ENCODE measurements at places on chromosomes 3 and 15. TPM values are rescaled to one million over a fixed set of nuclear protein-coding genes. Genes with fewer than 3 reads are reported as not detected.

The CCR1 gene
- 0.55 TPM for total RNA-seq

The GOLGA6D gene
- total RNA-seq = 0.16 TPM

- H3K27me3 ChIP-seq = no peaks in the 10 kb centered on the region
- no peaks in the 10 kb centered on the region for H3K36me3 ChIP-seq
Measured at GRCh38 chr15:52255935-52256334, 39.7 kb downstream of the MYO5C start.

DNA sequence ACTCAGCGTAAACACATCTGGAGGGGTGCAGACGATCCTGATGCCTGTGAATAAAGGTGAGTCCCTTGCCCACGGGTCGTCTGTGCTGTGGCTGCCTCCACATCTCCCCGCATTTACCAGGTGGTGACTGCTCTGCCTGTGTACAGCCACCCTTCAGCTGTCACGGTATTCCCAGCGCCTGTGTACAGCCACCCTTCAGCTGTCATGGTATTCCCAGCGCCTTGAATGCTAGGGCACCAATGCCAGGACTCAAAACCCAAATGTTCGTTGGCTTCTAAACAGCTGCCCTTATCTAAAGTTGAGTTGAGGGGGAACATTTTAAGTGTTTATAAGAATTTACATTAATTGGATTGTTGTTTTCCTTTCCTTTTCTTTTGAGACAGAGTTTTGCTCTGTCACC, 27.4 kb downstream of the MAP6D1 start:
- H3K36me3 ChIP-seq = peaks cover 73% of the 10 kb centered on the region
- DNase-seq = no peak
- H3K27me3 ChIP-seq = no peaks in the 10 kb centered on the region
- H3K27ac ChIP-seq = no peak overlapping the region
- H3K4me3 ChIP-seq = no peak overlapping the region

GRCh38 chr3:13338996-13339395, 81.1 kb downstream of the NUP210 start:
- peaks cover 10% of the 10 kb centered on the region for H3K4me1 ChIP-seq
- no peak overlapping the region for H3K4me3 ChIP-seq
- H3K27ac ChIP-seq = peak overlapping the region; percentile 48
- no peaks in the 10 kb centered on the region for H3K36me3 ChIP-seq

GRCh38 chr3:94121161-94121560, 58.3 kb downstream of the NSUN3 start:
- H3K27ac ChIP-seq = no peak overlapping the region
- no peak for DNase-seq
- no peak overlapping the region for H3K4me3 ChIP-seq
- peaks cover 7% of the 10 kb centered on the region for H3K4me1 ChIP-seq

GRCh38 chr3:77048186-77048585, 8.3 kb downstream of the ROBO2 start:
- H3K27me3 ChIP-seq = no peaks in the 10 kb centered on the region
- H3K36me3 ChIP-seq = no peaks in the 10 kb centered on the region
- DNase-seq = no peak

DNA sequence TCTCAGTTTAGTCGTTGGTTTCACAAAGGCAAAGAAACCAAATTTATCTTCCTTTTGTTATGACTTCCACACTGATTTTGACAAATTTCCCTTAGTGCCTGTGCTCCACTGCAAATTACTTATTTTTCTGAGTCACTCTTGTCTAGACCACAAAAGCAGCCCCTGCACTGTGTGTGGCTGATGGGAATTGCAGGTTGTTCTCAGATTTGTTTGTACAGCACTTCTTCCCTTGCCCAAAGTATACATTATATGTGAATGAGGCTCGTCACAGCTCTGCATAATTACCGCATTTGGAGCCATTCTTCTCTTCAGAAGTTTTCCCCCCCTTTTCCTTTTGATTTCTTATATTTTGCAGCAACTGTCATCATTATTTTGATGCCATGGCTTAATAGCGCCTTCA, 354.2 kb upstream of the IL12A start:
- H3K4me1 ChIP-seq = no peaks in the 10 kb centered on the region
- no peak overlapping the region for H3K4me3 ChIP-seq
- DNase-seq = no peak
- H3K27me3 ChIP-seq = no peaks in the 10 kb centered on the region

DNA sequence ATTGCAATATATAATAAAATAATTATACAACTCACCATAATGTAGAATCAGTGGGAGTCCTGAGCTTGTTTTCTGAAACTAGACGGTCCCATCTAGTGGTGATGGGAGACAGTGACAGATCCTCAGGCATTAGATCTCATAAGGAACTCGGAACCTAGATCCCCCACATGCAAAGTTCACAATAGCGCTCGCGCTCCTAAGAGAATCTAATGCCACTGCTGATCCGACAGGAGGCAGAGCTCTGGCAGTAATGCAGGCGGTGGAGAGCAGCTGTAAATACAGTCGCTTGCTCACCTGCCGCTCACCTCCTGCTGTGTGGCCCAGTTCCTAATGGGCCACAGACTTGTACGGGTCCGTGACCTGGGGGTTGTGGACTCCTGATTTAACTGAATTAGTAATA, 87.8 kb downstream of the P3H2 start:
- no peak for DNase-seq
- H3K27me3 ChIP-seq = peaks cover 3% of the 10 kb centered on the region
- no peak overlapping the region for H3K27ac ChIP-seq
- H3K4me1 ChIP-seq = no peaks in the 10 kb centered on the region

The TERC gene
- 17.5 TPM for total RNA-seq

- H3K27ac ChIP-seq = no peak overlapping the region
- DNase-seq = peak; percentile 10
- peaks cover 15% of the 10 kb centered on the region for H3K4me1 ChIP-seq
- peaks cover 24% of the 10 kb centered on the region for H3K27me3 ChIP-seq
Measured at GRCh38 chr3:127485396-127486170, 105.0 kb downstream of the TPRA1 start.

The SERINC4 gene
- total RNA-seq = 0.27 TPM

The PLEKHO2 gene
- total RNA-seq = 8.6 TPM
